Mesenchymal stem cell (in vitro differentiated cells and primary cell): ENCODE measurements at places on chromosomes 1 and 21.

- DNase-seq, result no peak
Measured at GRCh38 chr1:167938080-167938636, 1.3 kb upstream of the MPC2 start.

- no peak for DNase-seq
Measured at GRCh38 chr21:18620436-18620835, 216.9 kb upstream of the TMPRSS15 start.

- no peak for DNase-seq
Measured at GRCh38 chr1:118186026-118186425, 998 bp upstream of the SPAG17 start.

GRCh38 chr1:1345384-1345783 is 3.8 kb downstream of the DVL1 start:
- no peak for DNase-seq
